ENCODE measurements at places on chromosomes 13 and 19.

DNA sequence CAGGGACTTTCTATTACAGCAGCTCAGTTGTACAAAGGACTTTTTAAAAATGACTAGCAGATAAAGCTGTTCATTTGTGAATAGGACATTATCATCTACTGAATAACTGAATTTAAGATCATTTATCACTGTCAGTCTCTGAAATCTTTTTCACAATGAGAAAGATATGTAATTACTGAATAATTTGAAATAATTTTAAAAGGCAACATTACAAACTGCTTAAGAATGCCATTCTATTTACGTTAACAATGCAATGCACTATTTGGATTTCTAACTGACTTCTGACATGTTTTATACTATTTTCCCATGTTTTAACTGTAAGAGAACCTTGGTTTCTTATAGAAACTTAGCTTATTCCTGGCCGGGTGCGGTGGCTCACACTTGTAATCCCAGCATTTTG lies 2033.0 kb upstream of the PCDH20 start:
- no peak for DNase-seq

DNA sequence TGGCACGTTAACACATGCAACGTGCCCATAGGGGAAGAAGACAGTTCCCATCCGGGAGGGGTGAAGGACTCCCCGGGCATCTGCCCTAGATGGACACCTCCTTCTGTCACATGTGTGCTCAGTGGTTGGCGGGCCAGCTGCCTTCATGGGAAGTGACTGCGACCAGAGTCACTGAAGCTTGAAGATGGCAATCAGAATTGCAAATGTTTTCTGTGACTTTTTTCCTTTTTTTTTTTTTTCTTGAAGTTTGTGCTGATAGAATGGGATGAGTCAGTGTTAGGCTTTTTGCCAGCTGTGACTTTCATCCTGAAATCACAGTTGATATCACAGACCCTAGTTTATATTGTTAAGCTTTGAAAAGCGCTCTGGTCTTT lies 109.2 kb upstream of the MCF2L start:
- DNase-seq = no peak

- no peak for DNase-seq
Observed at GRCh38 chr13:107376341-107377125, 808.6 kb upstream of the ARGLU1 start.

DNA sequence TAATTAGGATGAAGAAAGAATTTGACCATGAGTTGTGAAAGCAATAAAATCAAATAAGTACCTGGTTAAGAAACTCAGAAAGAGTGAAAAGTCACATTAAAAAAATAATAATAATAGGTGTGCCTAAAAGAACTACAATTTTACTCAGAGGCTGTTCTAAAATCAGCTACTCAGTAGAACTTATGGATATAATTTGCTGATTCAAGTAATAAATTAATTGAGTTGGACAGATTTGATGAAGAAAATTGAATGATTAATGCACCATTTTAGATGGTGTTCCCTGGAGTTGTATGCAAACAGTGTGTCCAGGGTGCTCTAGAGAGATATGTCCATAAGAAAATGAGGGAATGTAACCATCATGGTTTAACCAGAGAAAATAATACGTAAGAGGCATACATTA lies 2852.5 kb downstream of the PCDH9 start:
- DNase-seq = no peak

GRCh38 chr13:28286263-28286662 lies 147.9 kb downstream of the PAN3 start:
- no peak for DNase-seq

DNA sequence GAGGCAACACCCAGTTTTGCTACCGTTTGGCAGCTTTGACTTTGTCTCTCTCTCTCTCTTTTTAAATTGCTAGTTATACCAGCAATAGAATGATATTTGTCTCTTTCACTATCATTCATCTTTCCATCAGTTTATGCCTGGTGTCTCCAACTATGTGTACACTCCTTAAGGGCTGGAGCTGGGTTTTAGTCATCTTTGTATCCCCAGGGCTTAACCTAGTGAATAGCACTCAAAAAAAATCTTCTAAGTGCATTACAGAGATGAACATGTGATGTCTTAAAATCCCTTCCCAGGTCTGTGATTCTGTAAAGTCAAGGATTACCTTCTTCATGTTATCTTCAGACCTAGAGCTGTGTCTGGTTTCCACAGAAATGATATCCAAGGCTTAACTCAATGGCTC lies 7.8 kb upstream of the UBL3 start:
- no peak for DNase-seq

GRCh38 chr19:55247621-55248099 lies 11.2 kb downstream of the PPP6R1 start:
- DNase-seq = no peak

DNA sequence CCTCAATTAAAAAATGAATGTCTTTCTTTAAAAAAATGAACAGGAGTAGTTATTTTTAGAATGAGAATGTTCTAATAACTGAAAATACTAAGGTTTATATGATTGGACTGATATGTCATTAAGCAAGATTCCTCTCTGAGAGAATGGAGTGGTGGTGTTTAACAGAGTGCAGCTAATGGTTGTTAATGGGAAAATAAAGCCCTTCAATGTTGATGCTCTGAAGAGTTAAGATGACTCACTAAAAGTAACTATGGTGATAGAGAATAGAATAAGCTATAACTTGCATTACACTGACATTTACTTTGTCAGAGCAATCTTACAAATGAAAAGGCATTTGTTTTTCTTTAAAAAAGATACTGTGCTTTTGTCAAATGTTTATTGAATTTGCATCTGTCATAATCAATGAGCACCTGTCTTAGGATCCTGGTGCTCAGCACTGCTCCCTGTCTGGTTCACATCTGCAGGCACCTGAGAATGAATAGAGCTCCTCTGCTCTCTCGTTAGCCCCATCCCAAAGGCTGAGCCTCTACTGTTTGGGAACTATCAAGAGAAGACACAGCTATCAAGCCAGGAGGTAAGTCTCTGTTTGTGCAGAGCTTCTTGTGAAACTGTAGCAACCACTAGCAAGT lies 15.1 kb downstream of the PABPC3 start:
- DNase-seq = no peak

DNA sequence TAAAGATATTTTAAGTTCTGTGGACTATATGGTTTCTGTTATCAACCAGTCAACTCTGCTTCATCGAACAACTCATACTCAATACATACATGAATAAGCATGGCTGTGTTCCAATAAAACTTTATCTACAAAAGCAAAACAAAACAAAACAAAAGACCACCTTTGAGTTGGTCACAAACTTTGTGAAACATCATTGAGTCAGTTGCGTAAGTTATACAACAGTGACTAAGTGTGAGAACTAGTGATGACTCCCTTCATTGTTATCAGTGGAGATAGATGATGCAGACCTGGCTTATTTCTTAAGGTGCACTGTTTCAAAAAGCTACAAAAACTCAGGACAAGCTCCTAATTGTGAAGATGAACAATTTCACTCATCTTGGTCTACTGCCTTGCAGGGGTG lies 14.5 kb upstream of the KLK4 start:
- DNase-seq = no peak

GRCh38 chr13:80040981-80041317 lies 300.0 kb downstream of the SPRY2 start:
- no peak for DNase-seq

DNA sequence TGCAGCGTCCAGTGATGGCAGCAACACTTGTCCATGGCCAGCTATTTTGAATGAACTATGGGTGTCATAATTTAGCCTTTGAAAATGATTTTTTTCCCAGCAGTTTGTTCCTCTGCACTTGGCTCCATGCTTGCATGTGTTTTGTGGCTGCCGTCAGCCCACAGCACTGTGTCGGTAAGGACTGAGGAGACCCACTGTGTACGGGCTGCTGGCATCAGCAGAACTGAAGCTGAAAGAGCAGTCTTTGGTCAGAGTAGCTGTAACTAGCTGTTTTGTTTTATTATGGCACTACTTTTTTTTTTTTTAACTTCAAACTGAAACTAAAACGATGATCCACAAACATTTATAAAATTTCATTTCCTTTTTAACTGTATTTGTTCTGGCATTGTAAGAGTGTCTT lies 50.3 kb upstream of the TEX29 start:
- DNase-seq = no peak

- DNase-seq = no peak
Observed at GRCh38 chr13:44894001-44894770, 95.1 kb downstream of the NUFIP1 start.

GRCh38 chr19:46637224-46637623 lies 1.2 kb upstream of the GNG8 start:
- DNase-seq = no peak

DNA sequence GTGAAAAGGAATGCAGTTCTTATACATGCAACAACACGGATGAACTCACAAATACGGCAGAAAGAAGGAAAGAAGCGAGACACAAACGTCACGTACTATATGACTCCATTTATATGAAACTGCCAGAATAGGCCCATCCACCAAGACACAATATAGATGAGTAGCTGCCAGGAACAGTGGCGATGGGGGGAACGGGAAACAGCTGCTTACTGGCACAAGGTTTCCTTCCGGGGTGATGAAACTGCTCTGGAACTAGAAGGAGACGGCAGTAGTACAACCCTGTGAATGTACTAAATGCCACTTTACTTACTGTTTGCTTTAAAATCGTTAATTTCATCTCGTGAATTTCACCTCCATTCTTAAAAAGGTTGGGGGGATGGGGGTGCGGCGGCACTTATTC lies 28.9 kb downstream of the MLLT1 start:
- DNase-seq = no peak

- DNase-seq = no peak
Observed at GRCh38 chr13:47216176-47216822, 319.4 kb upstream of the HTR2A start.

GRCh38 chr13:20356444-20356843 lies 124.3 kb upstream of the GJB6 start:
- DNase-seq = no peak

- no peak for DNase-seq
Observed at GRCh38 chr19:21147540-21147939, 5.7 kb downstream of the ZNF431 start.
